ENCODE measurements at places on chromosomes 6 and 20.

DNA sequence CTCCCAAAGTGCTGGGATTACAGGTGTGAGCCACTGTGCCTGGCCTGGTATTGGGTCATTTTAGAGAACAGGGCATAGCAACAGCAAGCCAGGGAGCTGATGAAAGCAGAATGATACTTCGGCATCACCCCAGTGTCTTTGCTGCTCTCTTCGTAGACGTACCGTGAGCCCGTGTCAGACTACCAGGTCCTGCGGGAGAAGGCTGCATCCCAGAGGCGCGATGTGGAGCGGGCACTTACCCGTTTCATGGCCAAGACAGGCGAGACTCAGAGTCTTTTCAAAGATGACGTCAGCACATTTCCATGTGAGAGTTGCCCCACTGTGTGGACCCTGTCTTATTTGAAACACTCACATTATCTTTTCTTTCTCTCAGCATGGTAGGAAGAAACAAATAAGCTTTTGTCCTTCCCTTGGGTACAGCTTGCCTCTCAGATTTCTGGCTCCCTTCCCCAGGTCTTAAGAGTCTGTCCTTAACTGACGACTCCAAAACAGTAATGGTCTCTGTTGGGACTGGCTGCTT lies 15.9 kb downstream of the TAF8 start:
- no peak for DNase-seq

GRCh38 chr6:56334937-56335336 lies 87.6 kb upstream of the COL21A1 start:
- DNase-seq = peak; percentile 97

DNA sequence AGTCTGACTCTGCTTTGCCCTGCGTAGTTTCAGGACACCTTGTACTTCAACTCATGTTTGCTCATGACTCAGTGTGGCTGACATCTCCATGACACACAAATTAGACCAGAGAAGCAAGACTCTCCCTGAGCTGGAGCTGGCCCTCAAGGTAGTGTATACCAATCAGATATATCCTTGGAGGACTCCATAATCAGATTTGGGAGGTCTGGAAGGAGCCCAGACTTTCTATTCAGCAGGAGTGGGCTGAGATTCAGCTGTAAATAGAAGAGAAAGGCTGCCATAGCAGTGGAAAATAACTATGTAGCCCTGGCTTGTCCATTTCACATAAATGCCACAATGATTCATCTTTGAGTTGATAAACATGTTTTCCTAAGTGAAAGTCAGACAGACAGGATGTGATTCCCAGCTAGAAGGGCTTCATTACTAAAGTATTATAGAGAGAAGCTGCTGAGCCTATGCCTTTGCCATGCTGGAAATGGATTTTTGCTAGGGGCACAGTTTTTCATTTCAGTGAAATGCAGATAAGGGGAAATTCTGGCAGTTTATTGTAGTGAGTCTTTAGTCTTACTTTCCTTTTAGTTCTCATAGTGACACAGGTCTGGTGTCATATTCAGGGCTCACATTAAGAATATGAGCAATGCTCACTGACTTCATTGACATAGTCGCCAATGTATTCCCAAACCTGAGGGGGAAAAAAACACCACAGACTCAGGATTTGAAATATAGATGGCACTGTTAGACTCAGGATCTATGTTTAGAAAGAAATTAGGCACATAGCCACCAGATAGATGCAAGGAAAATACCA lies 95.3 kb downstream of the CLVS2 start:
- peak; percentile 97 for DNase-seq

GRCh38 chr6:72350296-72350881 lies 271.5 kb upstream of the KCNQ5 start:
- DNase-seq = no peak

DNA sequence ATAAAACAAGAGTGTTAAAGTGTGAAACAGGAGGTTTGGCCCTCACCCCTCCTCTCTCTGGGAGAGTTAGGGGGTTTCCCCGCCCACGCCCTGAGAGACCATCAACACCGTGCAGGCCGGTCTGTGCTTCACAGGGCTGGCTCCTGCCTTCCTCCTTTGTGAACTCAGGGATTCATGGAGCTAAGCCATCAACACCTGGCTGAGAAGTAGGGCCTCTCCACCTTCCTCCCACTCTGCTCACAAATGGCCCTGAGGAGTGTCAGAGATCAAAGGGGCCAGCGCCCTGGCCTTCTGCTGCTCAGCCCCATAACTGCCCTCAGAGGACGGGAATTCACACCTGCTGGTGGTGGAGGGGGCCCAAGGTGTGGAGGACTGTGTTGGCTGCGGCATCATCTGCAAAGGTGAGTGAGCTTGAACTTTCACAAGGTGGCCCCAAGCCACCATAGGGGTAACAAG lies 88.6 kb downstream of the PSMB1 start:
- no peak for DNase-seq

- DNase-seq = no peak
Observed at GRCh38 chr6:135115411-135115810, 60.8 kb upstream of the HBS1L start.

DNA sequence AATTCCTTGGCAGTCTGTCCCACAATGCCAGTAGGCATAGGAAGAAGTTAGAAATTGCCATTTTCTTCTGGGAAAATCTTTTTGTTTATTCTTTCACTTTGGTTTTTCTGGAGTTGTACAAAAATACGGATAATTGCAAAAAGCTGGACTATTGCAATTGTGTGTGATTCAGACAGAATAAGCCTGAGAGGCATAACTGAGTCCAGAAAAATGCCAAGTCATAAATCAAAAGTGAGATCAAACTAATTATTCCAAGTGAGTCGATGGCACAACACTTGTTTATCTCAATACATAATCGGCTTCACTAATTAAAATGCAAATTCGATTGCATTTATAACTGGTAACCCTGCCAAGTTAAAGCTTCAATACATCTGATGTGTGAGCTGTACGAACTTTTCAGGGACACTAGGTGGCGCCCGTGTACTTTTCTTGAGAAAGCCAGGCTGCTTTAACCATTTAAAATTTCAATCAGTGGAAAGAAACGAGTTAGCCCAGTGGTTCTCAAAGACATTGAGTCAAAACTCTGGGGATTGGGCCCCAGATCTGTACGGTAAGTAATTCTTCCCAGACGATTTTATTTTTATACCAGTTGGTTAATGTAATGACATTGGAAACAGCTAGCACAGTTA lies 102.6 kb downstream of the LAMP5 start:
- DNase-seq = peak; percentile 60

- DNase-seq = no peak
Observed at GRCh38 chr20:24236201-24236600, 233.2 kb upstream of the SYNDIG1 start.

- no peak for DNase-seq
Observed at GRCh38 chr6:90793771-90794170, 206.9 kb upstream of the MAP3K7 start.

DNA sequence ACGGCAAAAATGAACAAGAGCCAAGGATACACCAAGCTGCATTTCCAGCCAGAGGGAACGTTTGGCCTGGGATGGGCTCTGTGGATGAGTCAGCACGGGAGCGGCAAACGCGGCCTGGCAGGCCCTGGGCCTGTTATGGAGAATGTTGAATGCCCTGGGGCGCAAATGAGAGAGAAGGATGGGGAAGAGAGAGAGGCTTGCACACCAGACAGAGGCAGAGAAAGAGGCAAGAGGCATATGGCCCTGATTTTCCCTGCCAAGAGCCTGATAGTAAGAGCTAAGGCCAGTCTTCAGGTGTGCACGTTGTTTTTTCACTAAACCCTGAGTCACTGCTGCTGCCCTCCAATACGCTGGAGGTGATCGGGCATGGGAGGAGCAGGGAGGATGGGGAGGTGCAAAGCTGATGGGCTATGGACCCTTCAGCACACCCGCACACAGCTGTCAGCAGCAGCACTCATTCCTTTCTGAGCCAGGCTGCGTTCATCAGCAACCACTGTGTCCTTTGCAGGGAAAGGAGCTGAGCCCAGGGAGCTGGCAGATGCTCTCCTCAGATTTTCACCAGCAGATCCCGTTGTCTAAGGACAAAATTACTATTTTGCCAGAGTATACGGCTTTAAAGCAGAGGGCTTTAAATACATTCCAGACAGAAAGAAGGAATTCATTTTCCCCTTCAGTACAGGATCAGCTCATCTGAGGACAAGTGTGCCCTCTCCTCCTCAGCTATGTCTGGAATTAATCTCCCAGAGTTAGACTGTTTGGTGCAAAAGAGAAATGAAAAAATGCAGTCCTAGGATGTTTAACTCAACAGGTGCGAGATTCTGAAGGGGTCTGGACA lies 61.7 kb upstream of the SLC22A23 start:
- DNase-seq = peak; percentile 86

GRCh38 chr6:43997345-43997677 lies 129.9 kb downstream of the MRPL14 start:
- no peak for DNase-seq

GRCh38 chr6:44980841-44981240 lies 347.3 kb upstream of the RUNX2 start:
- no peak for DNase-seq

- DNase-seq = no peak
Observed at GRCh38 chr6:69880601-69881000, 14.2 kb downstream of the COL19A1 start.

GRCh38 chr20:34001378-34001777 lies 7.7 kb downstream of the RALY start:
- no peak for DNase-seq

DNA sequence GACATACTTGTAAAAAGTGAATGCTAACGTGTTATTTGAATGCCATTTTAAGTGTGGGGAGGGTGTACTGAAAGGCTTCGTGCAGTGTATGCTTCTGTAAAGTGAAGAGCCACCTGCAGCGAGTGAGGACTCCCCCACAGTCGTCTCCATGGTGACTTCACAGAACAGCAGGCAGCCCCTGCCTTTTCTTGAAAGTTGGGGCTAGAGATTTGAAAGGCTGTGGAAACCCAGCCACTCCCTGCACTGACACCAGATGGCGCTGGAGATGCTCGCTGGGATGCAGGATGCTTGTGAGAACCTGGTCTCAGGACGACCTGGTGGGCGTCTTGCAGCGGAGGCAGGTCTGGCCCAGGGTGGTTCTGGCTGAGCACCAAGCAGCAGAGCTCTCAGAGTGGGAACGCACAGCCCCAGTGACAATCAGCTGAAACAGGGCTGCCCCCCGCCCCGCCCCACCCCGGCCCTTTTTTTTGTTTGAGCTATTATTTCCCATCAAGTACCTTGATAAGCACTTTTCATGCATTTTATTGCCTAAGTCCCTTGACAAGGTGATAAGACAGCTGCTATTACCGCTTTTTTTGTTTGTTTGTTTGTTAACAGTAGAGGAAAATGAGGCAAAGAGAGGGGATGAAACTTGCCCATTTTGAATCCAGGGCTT lies 150.3 kb downstream of the SYCP2 start:
- peak; percentile 32 for DNase-seq

DNA sequence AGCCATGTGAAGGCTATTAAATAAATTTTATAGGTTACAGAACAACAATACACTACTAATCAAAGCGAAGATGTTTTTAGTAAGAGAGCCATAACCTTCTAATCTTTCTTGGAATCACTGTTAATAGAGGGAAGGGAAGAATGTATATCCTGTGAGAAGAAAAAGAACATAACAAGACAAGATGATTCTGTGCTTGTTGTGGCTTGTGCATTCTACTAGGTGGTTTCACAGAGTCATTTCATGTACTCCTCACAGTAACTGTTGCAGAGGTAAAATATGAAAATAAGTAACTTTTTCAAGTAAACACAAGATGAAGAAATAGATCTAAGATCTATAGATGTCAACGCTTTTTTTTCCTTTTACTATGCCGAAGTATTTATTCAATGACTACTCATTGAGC lies 116.9 kb upstream of the FAM83B start:
- DNase-seq = no peak

GRCh38 chr6:52538901-52539354 lies 37.9 kb downstream of the TRAM2 start:
- DNase-seq = peak; percentile 80

DNA sequence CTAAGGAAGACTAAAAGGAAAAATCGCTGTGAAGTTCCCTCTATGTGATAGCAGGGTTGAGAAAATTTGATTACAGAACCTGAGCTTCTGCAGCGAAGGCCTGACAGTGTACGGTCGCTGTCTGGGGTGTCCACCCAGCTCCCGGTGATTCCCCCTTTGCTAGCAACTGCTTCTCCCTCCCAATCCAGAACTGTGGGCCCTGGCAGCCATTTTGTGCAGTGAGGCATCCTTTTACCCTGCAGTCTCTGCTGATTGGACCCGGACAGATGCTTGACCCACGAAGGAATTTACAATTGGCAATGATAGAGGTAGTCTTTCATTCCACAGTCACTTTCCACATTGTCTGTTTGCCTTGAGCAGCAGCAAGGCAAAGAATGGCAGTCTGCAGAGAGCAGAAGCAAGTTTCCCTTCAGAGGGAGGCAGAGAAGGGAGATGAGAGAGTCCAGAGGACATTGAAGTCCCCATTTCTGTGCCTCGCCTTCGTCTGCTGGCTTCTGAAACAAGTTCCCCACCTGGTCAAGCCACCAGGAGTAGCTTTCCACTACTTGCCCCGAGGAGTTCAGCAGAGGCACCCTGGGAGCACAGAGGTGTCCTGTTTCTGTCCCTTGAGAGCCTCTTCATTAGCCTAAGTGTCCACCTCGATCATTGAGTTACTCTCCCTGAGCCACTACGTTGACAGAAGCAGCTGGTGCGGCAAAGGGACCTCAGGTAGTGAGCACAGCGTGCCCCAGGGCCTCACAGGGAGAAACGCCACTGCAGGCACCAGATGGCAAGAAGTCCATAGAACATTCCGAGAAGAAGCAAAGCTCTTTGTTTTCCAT lies 370.3 kb downstream of the NRN1 start:
- DNase-seq = no peak

GRCh38 chr20:10636326-10636818 lies 37.4 kb downstream of the JAG1 start:
- peak; percentile 64 for DNase-seq
